ENCODE measurements at places on chromosomes 16 and 17.

- peak; percentile 30 for DNase-seq
Measured at GRCh38 chr16:27769561-27770255, 219.8 kb downstream of the KATNIP start.

DNA sequence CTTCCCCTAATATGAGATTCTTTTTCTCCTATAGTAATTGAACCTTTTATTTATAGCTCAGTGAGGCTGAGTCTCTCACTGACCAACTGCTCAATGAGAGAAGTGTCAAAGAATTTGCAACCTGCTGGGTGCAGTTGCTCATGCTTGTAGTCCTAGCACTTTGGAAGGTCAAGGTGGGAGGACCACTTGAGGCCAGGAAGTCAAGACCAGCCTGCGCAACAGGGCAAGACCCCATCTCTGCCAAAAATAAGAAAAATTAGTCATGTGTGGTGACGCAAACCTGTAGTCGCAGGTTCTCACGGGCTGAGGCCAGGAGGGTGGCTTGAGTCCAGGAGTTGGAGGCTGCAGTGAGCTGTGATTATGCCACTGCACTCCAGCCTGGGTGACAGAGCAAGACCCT, 30.9 kb upstream of the CRYBA1 start:
- no peak for DNase-seq

GRCh38 chr17:30519707-30520106, 42.5 kb downstream of the GOSR1 start:
- DNase-seq = no peak

DNA sequence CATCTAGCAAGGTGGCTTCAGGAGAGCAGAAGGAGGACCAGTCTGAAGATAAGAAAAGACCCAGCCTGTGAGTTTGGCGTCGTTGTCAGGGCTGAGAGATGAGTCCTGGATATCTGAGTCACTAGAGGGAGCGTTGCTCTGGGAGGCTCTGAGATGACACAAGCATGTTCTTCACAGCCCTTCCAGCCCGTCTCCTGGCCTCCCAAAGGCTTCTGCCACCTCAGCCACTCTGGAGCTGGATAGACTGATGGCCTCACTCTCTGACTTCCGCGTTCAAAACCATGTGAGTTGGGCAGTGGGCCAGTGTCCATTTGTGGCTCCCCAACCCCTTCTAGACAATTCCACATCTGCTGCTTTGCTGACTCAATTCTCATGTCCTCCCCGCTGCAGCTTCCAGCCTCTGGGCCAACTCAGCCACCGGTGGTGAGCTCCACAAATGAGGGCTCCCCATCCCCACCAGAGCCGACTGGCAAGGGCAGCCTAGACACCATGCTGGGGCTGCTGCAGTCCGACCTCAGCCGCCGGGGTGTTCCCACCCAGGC, 2.3 kb downstream of the TGFB1I1 start:
- no peak for DNase-seq

DNA sequence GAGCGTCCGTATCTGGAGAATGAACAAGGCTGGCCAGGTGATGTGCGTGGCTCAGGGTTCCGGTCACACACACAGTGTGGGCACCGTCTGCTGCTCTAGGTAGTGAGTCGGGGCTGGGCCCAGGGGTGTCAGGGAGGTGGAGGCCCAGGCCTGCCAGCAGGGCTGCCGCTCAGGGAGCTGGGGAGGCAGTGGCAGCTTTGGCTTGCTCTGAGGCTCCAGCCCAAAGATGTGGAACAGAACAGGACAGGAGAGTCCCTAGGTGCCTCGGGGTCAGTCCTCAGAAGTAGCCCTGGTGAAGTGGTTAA, 4.3 kb downstream of the TBL3 start:
- DNase-seq = no peak

- DNase-seq = no peak
Measured at GRCh38 chr17:78044280-78044835, 84.2 kb downstream of the TMC6 start.

- no peak for DNase-seq
Measured at GRCh38 chr17:21285164-21286065, 904 bp downstream of the MAP2K3 start.

DNA sequence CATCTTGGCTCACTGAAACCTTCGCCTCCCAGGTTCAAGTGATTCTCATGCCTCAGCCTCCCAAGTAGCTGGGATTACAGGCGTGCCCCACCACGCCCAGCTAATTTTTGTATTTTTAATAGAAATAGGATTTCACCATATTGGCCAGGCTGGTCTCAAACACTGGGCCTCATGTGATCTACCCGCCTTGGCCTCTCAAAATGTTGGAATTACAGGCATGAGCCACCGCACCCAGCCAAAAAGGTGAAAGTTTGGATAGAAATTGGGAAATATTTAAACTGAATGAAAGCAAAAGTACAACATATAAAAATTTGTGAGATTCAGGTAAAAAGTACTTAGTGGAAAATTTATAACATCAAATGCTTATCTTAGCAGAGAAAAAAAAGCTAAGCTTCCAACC, 52.9 kb upstream of the KIFC3 start:
- DNase-seq = no peak

GRCh38 chr17:18187821-18188761, 4.5 kb downstream of the ALKBH5 start:
- no peak for DNase-seq

DNA sequence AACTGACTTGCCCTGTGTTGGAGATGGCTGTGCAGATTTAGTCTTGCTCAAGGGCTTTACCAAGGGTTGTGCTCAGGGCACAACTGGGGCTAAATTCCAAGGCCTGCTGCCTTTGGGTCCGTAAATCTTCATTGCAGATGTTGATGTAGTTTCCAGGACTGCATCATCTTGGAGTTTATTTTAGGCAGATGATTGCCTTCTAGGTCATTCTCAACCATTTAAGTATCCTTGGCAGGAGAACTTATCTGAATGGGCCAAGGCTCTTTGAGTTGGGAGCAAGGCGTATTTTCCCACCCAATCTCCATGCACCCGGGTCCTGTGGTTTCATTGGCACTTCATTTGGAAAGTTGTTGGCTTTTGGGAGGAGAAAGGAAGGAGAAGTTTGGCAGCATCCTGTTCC, 200.3 kb downstream of the MSI2 start:
- DNase-seq = no peak

- no peak for DNase-seq
Measured at GRCh38 chr17:66690166-66690565, 144.8 kb upstream of the CACNG5 start.

DNA sequence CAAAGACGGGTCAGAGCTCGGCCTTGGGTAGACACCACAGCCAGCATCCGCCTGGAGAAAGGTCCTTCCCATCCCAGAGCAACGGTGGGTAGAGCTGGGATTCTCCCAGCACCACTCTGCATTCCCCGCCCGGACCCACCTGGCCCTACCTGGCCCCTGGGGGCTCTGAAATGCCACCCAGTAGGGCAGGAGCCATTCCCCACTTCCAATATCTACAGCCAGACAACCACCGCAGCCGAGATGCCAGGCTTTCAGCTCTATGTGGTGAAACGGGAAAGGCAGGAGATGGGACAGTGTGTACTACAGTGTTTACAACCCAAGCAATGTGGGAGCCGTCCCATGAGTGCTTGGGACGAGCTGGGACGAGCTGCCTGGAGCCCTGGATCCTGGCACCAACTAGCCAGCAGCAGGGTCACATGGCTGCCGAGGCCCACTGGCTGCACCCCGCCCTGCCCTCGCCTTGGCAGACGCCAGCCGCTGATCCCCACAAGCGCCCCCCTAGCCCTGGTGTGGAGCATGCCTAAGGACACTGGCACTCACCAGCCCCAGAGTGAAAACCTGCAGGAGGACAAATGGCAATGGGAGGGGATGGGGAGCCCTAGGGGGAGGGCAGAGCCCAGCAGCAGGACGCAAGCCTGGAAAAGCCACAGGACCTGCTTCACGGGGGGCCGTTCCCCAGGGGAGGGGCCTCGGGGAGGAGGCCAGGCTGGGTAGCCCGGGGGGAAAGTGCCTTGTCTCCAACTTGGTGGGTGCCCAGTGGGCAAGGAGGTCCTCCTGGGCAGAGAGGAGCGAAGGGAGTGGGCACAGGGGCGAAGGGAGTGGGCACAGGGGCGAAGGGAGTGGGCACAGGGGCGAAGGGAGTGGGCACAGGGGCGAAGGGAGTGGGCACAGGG, 13.5 kb downstream of the TMC6 start:
- DNase-seq = no peak

DNA sequence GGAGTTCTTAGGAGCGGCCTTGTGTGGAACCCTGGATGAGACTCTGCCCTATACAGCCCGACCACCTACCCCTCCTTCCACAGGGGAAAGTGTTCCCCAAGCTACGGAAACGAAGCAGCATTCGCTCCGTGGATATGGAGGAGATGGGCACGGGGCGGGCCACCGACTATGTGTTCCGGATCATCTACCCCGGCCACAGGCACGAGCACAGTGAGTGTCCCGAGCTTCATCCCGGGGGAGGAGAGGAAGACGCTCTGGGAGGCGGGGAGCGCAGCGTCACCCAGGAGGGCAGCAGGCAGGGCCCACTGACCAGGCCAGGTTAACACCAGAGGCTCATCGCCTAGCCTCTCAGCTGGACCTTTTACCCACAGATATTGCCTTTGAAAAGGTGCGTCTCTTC, 27.8 kb downstream of the SGSM2 start:
- no peak for DNase-seq

- no peak for DNase-seq
Measured at GRCh38 chr16:56409195-56409594, 16.1 kb downstream of the AMFR start.

GRCh38 chr16:79272141-79272577, 328.4 kb downstream of the MAF start:
- no peak for DNase-seq

DNA sequence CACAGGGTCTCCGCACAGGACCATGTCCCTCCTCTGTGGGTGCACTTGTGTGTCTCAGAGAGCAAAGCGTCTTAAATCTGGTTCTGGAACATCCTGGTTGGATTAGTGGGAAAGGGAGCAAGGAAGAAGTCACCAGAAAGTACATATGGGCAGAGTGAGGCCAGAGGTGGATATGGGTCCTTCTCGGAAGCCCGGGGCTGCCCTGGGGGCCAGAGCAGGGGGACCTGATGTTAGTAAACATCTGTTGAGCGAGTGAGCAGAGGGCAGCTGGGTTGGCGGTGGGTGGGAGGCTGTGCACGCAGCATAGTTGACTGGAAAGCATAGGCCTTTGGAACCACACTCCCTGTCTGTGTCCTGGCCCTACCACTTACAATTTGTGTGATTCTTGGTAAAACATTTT, 22.7 kb downstream of the UNC13D start:
- no peak for DNase-seq

GRCh38 chr17:73973586-73974409, 229.7 kb upstream of the RPL38 start:
- no peak for DNase-seq

DNA sequence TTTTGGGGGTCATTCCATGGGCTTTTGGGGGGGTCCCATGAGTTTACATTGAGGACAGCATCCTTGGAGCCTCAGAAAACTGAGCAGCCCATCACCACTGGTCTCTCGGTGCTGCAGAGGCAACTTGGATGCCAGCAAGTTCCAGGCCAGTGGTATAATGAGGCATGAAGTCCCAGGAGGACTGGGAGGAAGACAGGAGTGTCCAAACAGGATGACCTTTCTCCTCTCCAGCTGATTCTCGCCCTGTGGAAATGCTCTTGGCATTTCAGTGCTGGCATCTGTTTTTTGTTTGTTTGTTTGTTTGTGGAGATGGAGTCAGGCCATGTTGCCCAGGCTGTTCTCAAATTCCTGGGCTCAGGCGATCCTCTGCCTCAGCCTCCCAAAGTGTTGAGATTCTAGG, 347.6 kb downstream of the SNX29 start:
- DNase-seq = no peak

DNA sequence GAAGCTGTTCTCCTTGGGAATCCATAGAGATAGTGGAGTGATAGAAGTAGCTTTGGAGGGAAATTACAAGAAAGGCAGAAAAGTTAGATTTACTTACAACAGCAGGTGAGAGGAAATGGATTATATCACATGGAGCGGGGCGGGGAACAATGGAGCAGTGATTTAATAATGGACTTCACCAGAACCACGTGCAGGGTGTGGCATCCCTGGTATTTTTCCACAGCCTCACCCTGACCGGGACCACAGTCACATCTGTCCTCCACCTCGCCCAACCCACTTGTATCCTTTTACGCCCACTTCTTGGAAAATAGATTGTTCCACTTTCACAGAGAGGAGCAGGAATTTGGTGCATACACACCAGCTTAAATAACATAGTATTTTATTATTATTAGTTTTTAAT, 15.9 kb upstream of the CYB5B start:
- no peak for DNase-seq

GRCh38 chr16:85699628-85700027, 10.9 kb upstream of the GINS2 start:
- DNase-seq = no peak

DNA sequence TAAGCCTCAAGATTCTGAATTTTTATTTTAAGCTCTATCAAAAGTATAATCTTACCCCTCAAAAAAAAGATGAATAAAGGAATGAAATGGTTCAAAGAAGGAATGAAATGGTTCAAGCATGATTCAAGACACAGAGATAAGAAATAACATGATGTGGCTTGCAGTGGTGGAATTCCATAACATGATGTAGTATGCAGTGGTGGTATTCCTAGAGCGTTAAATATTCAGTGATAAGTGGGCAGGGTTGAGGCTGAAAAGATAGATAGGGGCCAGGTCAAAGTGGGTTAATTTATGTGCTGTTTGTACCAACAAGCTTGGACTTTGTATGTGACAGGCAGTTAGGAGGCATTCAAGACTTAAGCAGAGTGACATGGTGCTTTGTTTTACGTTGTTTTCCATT, 29.6 kb downstream of the TNRC6A start:
- DNase-seq = no peak

GRCh38 chr17:8243827-8244226, 4.0 kb downstream of the CTC1 start:
- DNase-seq = no peak

- DNase-seq = no peak
Measured at GRCh38 chr16:9457215-9457614, 365.8 kb downstream of the HAPSTR1 start.

DNA sequence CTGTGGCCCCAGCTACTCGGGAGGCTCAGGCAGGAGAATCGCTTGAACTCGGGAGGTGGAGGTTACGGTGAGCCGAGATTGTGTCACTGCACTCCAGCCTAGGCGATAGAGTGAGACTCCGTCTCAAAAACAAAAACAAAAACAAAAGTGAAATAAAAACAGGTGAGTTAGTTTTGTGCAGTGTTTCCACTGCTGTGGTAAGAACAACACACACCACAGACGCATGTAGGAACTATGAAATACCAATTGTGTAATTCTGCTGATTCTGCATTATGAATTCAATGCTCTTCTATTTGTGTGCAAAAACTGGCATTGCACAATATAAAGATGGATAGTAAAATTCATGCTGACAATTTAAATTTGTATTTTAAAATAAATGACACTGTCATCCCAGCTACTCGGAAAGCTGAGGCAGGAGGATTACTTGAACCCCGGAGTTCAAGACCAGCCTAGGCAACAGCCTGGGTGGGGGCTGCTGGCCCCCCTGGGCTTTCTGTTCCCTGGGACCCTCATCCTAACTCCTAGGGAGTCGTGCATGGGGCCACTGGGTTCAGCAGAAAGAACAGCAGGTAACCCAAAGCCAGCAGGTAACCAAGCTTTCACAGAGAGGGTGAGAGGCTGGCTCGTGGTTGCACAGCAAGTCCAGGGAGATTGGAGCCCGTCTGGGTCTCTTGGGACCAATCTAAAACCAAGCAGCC, 10.6 kb upstream of the RHBDF2 start:
- no peak for DNase-seq

Measured in NT2/D1 (cell line).